ENCODE measurements at places on chromosomes 7 and 10.
A peak's percentile ranks its signal among the peaks of the same experiment; 100 is the strongest.

DNA sequence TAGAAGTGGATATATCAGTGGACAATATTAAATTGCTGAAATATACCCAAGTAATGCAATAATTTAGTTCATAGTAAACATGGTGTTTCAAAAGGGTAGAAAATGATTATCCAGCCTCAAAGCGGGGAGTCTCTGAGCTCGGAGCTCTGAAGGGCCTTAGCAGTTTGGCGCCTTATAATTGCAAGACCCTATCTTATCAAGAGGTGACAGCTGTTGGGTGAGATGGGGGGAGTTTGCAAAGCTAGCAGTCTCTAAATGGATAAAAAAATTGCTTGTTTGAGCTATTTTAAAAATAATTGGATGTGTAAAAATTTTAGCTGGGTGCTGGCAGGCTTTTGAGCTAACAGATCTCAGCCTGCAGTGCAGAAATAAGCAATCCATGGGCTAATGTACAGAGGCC is 219.2 kb downstream of the CCSER2 start:
- no peak for DNase-seq

DNA sequence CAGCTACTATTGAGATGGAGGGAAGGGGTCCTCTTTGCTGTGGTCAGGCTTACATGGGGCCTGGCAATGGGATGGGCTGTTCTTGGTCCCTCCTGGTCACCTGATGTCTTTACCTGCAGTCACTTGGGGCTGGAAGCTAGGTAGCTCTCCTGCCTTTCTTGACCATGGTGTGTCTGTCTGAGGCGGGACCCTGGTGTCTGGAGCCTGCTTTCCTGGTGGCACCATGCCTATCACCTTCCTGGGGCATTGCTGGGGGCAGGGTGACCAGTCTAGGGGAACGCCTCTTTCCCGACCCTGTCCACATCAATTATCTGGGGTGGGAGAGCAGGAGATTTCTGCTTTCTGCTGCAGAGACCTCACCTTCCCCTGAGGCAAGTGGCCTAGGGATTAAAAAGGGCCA is 55.6 kb downstream of the ARHGAP22 start:
- no peak for DNase-seq

DNA sequence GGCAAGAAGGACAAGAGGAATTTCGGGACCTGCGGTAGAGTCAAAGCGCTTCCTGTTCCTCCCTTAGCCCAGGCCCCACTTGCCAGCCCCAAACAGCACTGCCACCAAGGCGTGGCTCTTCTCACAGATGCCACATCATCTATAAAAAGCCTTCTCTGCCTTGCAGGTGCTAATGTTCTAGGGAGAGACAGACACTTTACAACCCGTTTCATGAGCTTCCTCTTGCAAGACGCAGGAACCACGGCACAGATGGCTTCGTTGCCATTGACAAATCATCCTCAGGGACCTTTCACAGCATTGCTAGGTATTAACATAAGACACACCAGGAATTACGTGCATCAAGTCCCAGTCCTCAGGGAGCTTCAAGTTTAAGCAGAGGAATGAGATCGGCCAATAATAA is 180.9 kb downstream of the JCAD start:
- DNase-seq, result no peak

DNA sequence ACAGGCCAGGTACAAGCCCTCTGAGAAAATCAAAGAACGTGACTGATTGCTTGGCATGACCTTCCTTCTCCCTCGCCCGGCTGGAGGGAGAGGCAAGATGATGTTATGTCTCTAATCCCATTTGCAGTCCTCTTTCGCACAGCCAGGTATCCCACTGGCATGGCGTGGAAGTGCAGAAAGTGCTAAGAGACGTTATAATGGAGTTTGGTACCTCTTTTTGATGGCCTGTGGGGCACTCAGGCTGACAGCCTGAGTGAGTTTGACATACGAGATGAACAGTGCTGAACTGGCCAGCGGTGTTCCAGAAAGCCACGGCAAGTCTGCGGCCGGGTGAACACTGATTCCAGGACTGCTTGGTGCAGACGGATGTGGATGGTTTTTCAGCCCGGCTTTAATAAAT is 241.6 kb downstream of the RAB11FIP2 start:
- no peak for DNase-seq

- peak; percentile 4 for DNase-seq
These were observed 87.5 kb upstream of the GJD4 start for GRCh38 chr10:35517431-35518181.

DNA sequence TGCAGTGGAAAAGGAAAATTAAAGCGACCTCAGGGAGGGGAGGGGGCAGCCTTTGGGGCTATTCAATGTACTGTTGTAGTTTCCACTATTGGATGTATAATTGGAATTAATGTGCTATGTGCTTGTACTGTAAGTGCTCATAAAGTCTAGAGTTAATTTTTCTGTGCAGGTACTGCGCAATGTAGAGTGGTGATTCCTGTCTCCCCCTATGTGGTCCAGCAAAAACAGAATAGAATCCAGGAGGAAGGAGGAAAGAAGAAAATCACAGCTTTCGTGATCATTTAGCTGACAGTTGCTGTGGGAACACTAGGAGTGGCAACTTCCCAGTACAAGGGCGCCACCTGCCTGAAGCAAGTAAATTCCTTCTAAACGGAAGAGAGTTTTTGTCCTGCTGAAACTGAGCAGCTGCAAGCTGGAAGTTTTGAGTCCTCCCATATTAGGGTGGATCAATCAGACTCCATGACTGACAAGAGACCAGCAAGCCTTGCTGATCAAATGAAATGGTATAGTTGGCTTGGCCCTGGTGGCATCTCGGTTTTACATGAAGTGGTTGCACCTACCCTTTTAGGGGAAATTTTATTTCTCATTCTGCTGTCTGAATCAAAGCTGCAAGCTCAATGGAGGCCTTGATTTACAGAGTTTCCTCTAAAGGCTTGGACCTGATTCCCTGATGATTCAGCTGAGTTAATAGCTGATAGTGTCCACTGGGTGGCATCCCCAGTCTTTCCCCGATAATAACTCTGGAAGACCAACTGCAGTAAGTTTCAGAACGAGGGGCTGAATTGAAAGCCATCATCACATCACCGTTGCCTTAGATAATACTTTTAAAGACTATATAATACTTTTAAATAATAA is 299.8 kb downstream of the HGF start:
- peak; percentile 9 for DNase-seq

DNA sequence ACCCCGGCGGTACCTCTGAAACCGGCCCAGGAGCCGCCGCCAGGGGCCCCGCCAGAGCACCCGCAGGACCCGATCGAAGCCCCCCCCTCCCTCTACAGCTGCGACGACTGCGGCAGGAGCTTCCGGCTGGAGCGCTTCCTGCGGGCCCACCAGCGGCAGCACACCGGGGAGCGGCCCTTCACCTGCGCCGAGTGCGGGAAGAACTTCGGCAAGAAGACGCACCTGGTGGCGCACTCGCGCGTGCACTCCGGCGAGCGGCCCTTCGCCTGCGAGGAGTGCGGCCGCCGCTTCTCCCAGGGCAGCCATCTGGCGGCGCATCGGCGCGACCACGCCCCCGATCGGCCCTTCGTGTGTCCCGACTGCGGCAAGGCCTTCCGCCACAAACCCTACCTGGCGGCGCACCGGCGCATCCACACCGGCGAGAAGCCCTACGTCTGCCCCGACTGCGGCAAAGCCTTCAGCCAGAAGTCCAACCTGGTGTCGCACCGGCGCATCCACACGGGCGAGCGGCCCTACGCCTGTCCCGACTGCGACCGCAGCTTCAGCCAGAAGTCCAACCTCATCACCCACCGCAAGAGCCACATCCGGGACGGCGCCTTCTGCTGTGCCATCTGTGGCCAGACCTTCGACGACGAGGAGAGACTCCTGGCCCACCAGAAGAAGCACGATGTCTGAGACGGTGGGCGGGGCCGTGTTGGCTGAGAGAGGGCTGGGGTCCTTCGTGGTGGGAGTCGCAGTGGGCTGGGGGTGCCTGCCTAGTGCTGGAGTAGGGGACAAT is 3.8 kb downstream of the REPIN1 start:
- no peak for DNase-seq

DNA sequence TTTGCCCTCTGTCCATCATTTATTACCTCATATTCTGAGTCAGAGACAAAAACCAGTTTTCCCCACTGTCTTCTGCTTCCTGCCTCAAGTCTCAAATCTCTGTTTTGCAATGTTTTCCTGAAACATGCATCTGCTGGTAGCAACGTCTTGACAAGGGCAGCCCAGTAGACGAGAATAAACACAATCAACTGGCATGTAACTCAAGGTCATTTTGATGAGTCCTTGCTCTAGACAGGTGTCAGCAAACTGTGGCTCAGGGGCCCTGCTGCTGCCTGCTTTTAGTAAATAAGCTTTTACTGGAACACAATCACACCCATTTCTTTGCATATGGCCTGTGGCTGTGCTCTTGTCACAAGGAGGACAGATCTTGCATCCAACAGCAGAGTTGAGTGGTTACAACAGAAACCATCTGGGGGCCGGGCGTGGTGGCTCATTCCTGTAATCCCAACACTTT is 59.8 kb downstream of the ITIH5 start:
- no peak for DNase-seq

- no peak for DNase-seq
These were observed 98.8 kb downstream of the OAT start for GRCh38 chr10:124319926-124320391.

- no peak for DNase-seq
These were observed 31.6 kb downstream of the PPIF start for GRCh38 chr10:79378647-79379511.

GRCh38 chr10:73529089-73529832 is 33.4 kb upstream of the PPP3CB start:
- DNase-seq, result peak; percentile 67

DNA sequence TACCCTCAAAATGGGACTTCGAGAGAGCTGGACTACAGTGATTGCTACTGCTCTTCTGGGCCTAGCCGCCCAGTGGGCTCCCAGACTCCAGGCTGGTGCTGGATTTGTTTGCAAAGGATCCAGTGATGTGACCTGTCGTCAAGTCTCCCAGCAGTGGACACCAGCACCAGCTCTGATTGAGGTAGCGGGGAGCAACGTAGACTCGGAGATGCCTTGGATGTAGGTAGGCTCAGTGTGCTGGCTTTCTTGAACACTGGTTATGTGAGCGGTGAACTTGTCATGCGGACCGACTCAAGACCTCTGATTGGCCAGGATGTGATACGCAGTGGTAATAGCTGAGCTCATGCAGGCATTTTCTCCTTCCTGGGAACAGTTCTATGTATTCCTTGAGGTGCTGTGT is 19.4 kb downstream of the AKR1C2 start:
- DNase-seq, result no peak

GRCh38 chr7:41002741-41003610 is 699.9 kb downstream of the INHBA start:
- DNase-seq, result no peak

DNA sequence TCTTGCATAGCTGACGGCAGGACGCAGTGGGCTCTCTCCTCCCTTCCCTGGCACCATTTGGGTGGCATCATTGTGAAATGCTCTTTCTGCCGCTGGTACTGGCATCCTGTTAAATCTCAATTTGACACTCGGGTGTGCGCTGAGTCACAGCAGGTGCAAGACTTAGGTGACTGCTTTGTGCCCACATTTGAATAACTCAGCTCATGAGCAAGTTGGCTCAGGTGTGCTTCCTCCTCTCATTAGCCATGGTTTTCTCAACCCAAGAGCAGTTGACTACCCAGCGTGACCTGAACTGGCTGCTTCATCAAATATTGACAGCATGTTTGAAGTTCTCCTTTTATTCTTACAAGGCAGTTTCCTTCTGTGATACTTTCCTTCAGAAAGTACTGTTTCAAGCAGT is 24.6 kb upstream of the NFE2L3 start:
- no peak for DNase-seq

GRCh38 chr7:84302949-84303348 is 108.4 kb upstream of the SEMA3A start:
- no peak for DNase-seq

DNA sequence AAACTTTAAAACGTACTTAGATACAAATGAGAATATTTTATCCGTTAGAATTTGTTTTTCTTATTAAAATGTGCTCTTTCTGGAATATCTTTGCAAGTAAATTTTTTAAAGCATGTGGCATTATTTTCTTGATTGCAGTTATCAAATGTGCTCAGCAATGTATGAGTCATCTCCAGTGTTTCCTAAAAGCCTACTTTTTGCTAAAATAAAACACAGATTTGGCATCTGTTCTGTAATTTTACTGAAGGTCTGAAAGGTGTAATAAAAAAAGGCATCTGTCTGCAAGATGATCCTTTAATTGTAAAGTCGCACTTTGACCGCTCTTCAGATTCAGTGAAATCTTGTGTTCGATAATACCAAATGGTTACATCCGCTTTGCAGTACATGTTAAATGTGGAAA is 3.4 kb downstream of the GNAT3 start:
- DNase-seq, result no peak

GRCh38 chr7:115838829-115839228 is 191.7 kb downstream of the TFEC start:
- DNase-seq, result no peak

GRCh38 chr7:158442260-158442659 is 145.4 kb downstream of the PTPRN2 start:
- no peak for DNase-seq

DNA sequence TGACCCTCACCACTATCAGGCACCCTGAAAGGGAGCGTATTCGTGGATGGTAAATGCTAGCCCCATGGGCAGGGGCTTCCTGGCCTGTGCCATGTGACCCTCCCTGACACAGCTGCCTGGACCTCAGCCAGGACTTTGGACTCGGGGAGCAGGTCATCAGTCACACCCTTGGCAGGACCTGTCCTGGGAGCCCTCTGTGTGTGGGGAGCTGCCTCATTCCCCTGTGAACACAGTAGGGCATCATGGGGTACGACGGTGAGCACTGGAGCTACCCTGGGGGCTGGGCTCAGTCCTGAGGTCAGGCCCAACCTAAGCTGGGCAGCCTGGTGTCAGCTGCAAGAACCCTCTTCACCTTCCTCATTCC is 129.3 kb upstream of the FAM20C start:
- no peak for DNase-seq
